ENCODE measurements at places on chromosomes 5 and 9. TPM values are rescaled to one million over a fixed set of nuclear protein-coding genes. Genes with fewer than 3 reads are reported as not detected.

The S100Z gene
- 1.3 TPM for total RNA-seq

The PCSK1 gene
- not detected for total RNA-seq

The FER gene
- 17.6 TPM for total RNA-seq

The TMEM232 gene
- 2.9 TPM for total RNA-seq

The DNAJB5 gene
- total RNA-seq = 1.3 TPM

The IFNB1 gene
- not detected for total RNA-seq

The SLC34A3 gene
- not detected for total RNA-seq

The SPAG8 gene
- 1.3 TPM for total RNA-seq

The TEX48 gene
- not detected for total RNA-seq

The PCDHB16 gene
- not detected for total RNA-seq

The MRPS27 gene
- total RNA-seq = 39.5 TPM

The DNAI1 gene
- total RNA-seq = not detected

The EXOSC2 gene
- total RNA-seq = 57.3 TPM

The PCSK5 gene
- 24.6 TPM for total RNA-seq
